D721Med (cell line): ENCODE measurements at places on chromosomes 3 and 15.

GRCh38 chr15:67397139-67397538 is 123.8 kb upstream of the C15orf61 start:
- no peak for DNase-seq

GRCh38 chr15:100115066-100115710 is 226.6 kb downstream of the ADAMTS17 start:
- DNase-seq = no peak

- no peak for DNase-seq
Measured at GRCh38 chr3:177642042-177642803, 444.9 kb upstream of the TBL1XR1 start.

DNA sequence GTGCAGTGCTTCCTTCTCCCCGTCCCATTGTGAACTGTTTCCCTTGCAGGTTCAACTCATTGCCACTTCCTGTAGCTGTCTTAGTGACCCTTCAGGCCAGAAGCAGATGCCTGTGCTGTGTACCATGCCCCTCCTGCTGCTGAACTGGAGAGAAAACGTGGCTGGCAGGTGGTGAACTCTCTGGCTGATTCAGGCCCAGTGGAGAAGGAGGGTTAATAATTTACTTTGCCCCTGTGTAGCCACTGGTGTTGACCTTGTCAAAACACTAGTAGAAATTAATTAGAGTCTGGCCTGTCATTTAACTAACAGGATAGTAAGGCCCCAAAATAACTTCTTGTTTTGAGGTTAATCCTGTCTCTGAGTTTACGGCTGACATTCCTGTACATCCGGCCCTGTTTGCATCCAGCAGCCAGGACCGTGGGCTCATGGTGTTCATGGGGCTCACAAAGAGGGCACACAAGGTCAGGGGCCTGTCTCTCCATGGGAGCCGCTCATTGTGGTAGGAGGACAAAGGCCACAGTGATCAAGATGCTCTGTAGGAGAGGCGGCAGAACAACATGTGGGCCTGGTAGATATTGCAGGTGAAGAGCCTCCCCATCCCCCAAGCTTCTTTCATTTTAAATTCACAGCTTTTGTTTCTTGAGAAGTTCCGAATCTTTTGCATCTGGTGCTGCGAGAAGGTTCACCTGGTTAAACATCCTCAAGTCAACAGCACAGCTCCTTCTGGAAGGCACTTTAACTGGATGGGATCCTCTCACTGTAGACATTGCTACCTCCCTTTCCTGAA is 101.6 kb downstream of the CGNL1 start:
- DNase-seq = no peak

- no peak for DNase-seq
Measured at GRCh38 chr3:4835616-4836043, 143.6 kb upstream of the BHLHE40 start.

- DNase-seq = no peak
Measured at GRCh38 chr3:47227678-47228077, 54.9 kb downstream of the KIF9 start.

GRCh38 chr15:55613727-55614126 is 25.6 kb upstream of the PYGO1 start:
- DNase-seq = no peak

- DNase-seq = no peak
Measured at GRCh38 chr3:161781381-161781780, 284.8 kb downstream of the OTOL1 start.

GRCh38 chr3:139764069-139764905 is 86.5 kb upstream of the NMNAT3 start:
- no peak for DNase-seq

DNA sequence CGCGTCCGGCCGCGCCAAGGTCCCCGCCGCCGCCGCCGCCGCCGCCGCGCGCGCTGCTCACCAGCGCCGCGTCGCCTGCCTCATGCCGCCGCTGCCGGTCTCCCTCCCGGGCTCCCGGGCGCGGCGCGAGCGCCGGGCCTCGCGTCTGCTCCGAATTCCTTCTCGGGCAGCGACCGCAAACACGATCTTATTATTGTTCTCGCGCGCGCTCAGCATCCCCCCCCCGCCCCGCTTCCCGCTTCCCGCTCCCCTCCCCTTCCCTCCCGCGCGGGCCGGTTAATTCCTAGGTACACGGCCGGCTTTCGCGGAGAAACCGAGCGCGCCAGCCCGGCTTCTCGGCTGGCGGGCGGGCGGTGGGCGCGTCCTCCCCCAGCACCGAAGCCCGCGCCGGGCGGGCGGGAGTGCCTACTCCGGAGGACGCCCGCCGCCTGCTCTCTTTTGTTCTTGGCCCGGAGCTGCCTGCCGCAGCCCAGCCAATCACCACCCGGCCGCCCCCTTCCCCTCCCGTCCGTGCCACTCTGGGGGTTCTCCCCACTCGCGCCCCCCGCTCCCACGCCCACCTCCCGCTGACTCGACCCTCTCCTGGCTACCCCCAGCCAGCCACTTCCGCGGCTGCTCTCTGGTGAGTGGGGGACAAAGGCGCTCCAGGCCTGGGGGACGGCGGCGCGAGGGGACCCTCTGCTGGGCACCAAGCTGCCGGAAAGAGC is at the start of gene HDGFL3:
Gene HDGFL3, minus strand, starts transcription at position 164 of the 707 bp plus-strand sequence. CDS start 409 bp downstream, outside the sequence.
- DNase-seq = peak; percentile 43

GRCh38 chr15:47158573-47158972 is 558.7 kb upstream of the SEMA6D start:
- DNase-seq = no peak

GRCh38 chr3:4052706-4053105 is 250.5 kb upstream of the SETMAR start:
- no peak for DNase-seq

DNA sequence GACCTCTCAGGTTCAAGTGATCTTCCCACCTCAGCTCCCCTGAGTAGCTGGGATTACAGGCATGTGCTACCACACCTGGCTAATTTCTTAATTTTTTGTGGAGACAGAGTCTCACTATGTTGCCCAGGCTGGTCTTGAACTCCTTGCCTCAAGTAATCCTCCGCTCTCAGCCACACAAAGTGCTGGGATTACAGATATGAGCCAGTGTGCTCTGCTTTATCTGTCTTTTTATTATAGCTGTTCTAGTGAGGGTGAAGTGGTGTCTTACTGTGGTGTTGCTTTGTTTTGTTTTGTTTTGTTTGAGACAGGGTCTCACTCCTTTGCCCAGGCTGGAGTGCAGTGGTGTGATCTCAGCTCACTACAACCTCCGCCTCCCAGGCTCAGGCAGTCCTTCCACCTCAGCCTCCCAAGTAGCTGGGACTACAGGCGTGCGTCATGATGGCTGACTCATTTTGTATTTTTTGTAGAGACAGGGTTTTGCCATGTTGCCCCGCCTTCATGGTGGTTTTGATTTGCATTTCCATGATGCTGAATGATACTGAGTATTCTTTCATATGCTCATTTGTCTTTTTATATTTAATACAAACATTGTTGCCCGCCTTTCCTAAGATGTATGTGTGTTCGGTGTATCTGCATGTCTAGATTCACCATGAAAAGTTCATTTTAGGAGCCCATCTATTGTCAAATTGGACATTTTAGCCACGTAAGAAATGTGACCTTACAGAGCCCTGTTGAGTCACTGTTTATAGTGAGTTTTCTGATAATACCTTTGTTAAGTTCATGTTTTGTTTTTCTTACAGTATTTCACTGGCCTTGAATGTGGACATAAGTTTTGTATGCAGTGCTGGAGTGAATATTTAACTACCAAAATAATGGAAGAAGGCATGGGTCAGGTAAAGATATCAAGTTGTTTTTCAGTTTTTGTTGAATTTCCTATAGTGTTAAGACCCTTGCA is 80.6 kb downstream of the ARIH1 start:
- no peak for DNase-seq

GRCh38 chr15:100050877-100051786 is 290.6 kb downstream of the ADAMTS17 start:
- no peak for DNase-seq

- no peak for DNase-seq
Measured at GRCh38 chr3:160346511-160346910, 52.5 kb downstream of the IFT80 start.

DNA sequence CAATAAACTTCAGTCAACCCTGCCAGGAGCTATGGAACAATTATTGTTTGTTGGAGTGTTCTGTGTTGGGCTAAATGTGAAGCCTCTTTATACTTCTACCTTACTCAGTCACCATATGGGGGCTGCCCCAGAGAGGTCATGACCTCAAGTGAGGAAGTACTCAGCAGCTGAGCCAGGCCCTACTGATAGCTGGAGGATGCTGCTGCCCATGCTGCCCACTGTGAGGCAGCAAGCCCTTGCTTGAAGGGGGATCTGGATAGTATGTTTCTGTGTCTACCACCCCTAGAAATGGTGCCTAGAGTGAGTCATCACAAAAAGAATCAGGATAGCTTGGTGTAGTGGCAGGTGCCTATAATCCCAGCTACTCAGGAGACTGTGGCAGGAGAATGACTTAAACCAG is 4.5 kb upstream of the RPL24 start:
- no peak for DNase-seq

DNA sequence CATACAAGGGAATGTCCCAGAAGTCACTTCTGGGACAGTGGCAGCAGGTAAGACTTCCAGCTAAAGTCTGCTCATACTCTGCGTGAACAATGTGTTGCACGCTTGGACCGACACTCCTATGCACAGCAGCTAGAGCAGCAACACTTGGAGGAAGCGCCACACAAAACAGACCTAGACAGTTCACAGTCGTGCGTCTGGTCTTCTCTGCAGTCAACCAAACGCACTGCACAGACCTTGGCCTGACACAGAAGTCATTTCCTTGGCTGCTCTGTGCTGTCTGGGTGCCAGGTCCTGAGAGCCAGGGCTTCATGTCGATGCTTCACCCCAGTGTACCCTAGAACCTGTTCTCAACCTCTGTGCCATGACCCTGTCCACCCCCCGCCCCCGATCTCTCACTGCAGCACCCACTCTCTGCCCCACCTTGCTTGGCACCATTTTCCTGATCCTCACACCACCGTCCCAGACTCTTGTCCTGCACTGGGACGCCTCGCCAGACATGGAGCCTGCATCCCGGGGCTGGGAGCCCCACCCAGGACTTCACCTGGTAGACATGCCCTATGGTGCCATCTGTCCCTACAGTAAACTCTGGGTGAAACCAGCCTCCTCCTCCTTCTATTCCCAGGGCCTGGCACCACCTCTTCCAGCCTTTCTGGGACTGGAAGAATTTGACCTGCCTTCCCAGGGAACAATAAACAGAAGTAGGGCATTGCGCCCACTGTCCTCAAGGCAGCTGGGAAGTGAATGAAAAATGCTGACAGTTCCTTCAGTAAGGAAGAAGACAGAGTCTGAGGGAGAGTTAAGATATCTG is 3.1 kb downstream of the ATP10A start:
- no peak for DNase-seq

GRCh38 chr3:128503164-128503651 is 10.2 kb upstream of the GATA2 start:
- DNase-seq = no peak

- DNase-seq = no peak
Measured at GRCh38 chr15:82805994-82806406, at the start of gene FSD2. FSD2 (minus strand) TSS chr15:82806069; CDS start chr15:82787390, 18,679 bp downstream.

GRCh38 chr3:194261581-194262063 is 89.5 kb downstream of the CPN2 start:
- DNase-seq = no peak

DNA sequence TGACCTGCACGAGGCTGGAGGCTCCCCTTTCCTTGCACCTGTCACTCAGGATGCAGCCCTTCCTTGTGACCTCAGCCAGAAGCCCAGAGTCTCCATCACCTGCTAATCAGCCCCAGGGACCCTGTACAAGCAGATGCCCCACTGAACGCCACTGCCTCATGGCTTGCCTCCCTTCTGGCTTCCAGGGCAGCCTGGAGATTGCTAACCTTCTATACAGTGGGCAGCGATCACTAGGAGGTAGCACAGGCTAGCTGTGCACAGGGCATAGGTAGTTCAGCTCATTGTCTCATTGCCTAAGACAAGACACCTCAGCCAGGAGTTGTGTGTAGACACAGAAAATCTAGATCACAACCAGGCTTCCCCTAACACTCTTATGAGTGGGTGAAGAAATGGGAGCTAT is 49.3 kb downstream of the SSUH2 start:
- DNase-seq = no peak

- no peak for DNase-seq
Measured at GRCh38 chr15:74291101-74292071, 55.3 kb downstream of the CCDC33 start.

DNA sequence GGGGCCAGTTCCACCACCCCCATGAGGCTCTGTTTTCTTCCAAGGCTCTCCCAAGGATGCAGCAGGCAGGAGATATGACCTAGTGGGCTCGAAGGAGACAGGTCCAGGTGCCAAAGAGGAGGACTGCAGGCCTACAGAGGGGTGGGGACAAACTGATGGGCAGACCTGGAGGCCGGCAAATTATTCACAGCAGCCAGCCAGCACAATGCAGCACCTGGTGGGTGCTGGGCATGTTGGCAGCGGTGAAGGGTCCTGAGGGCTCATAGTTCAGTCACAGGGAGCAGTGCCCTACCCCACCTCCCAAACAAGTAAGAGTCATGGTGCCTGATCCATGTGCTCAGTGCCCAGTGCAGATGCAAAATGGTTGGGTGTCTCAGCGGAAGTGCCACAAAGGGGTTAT is 171.7 kb downstream of the ABHD5 start:
- no peak for DNase-seq

DNA sequence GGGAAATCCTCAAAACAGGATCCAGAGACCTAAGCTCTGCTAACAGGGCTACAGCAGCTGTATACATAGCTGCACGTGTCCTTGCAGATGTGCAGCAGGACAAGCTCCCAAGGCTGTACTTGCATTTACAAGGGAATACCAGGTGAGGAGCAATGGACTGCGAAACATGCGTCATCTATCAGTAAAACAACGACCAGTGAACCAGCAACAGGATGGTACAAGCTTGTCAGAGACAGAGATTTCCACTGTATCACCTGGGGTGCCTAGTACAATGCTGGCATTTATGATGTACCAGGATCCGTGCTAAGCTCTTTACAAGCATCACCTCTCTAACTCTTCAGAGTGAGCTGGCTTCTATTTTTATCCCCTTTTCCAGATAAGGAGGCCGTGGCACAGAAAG is 227.3 kb downstream of the FOXP1 start:
- DNase-seq = no peak

- no peak for DNase-seq
Measured at GRCh38 chr3:52068730-52069129, 12.4 kb upstream of the DUSP7 start.
